ENCODE measurements at places on chromosomes 12 and 14. TPM values are rescaled to one million over a fixed set of nuclear protein-coding genes. Genes with fewer than 3 reads are reported as not detected.

AQP2 gene
- not detected for total RNA-seq

PCNX4 gene
- total RNA-seq, result 33.9 TPM

EEF1AKMT3 gene
- 3.6 TPM for total RNA-seq

TAS2R46 gene
- 0.87 TPM for total RNA-seq

VPS29 gene
- total RNA-seq, result 58.1 TPM

RFX4 gene
- total RNA-seq, result 0.83 TPM

RASSF8 gene
- total RNA-seq, result 34.3 TPM

C14orf132 gene
- 12.1 TPM for total RNA-seq

PRB4 gene
- total RNA-seq, result not detected

FLVCR2 gene
- 4.6 TPM for total RNA-seq

POTEM gene
- not detected for total RNA-seq

PTPRO gene
- total RNA-seq, result not detected

NT5DC3 gene
- 6.3 TPM for total RNA-seq

ASB2 gene
- total RNA-seq, result 0.21 TPM

ELK3 gene
- 27.6 TPM for total RNA-seq

KRT2 gene
- total RNA-seq, result not detected

SVOP gene
- total RNA-seq, result under 0.01 TPM

TBC1D30 gene
- 0.62 TPM for total RNA-seq

LRRC10 gene
- total RNA-seq, result not detected

CPNE6 gene
- total RNA-seq, result 0.04 TPM

GZMB gene
- total RNA-seq, result not detected

PCED1B gene
- total RNA-seq, result 5.8 TPM

BEGAIN gene
- 3.3 TPM for total RNA-seq

PLBD1 gene
- total RNA-seq, result 42.1 TPM

PRR4 gene
- total RNA-seq, result 0.78 TPM

GNS gene
- 34.7 TPM for total RNA-seq

AMN gene
- 0.92 TPM for total RNA-seq

TC2N gene
- total RNA-seq, result 11.5 TPM

NGB gene
- not detected for total RNA-seq

IL23A gene
- total RNA-seq, result 7.6 TPM

SLCO1C1 gene
- total RNA-seq, result 2.0 TPM

NR2C1 gene
- 57.5 TPM for total RNA-seq

ANG gene
- 19.4 TPM for total RNA-seq

SLC38A6 gene
- total RNA-seq, result 6.1 TPM

ANHX gene
- total RNA-seq, result not detected

LGR5 gene
- 2.9 TPM for total RNA-seq

KERA gene
- total RNA-seq, result not detected

TSPAN11 gene
- 0.67 TPM for total RNA-seq

PTPRR gene
- 0.85 TPM for total RNA-seq

NEDD8 gene
- 195 TPM for total RNA-seq

PAWR gene
- total RNA-seq, result 116 TPM

TSPAN9 gene
- total RNA-seq, result 22.4 TPM

Data from H7 (cell line).